HFFc6 (cell line): ENCODE measurements at places on chromosomes 3 and 15. TPM values are rescaled to one million over a fixed set of nuclear protein-coding genes. Genes with fewer than 3 reads are reported as not detected.

The PLA2G4D gene
- total RNA-seq = not detected in 3 replicates

DNA sequence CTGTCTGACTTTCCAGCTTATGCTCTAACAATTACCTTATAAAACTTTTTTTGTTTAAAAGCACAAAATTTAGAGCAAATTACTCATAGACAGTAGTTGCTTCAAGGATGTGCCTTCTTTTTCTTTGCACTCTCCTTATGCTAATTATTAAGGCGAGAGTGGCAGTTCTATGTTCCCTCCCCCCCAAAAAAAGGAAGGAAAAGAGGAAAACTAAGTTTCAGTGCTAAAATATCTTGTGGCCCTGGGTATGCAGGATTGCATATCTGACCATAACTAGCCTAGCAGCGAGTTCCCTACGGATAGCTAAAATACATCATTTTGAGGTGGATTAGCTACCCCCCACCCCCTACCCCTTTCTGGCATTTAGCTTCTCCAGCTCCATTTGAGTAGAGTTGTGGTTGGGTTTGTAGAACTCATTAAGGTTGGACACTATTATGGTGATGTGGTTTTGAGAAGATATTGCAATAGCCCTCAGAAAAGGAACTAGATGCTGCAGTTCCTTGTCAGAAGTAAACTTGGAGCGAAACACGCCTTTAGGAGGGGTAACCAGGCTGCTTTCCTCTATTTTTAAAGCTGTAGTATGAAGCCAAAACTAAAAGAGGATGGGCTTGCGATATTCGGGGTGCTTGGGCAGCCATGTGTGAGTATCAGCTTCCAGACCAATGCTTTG, 174.6 kb downstream of the AKAP13 start:
- no peak overlapping the region for H3K27ac ChIP-seq
- no peak for DNase-seq
- no peak overlapping the region for H3K4me3 ChIP-seq
- H3K4me1 ChIP-seq = peaks cover 10% of the 10 kb centered on the region

DNA sequence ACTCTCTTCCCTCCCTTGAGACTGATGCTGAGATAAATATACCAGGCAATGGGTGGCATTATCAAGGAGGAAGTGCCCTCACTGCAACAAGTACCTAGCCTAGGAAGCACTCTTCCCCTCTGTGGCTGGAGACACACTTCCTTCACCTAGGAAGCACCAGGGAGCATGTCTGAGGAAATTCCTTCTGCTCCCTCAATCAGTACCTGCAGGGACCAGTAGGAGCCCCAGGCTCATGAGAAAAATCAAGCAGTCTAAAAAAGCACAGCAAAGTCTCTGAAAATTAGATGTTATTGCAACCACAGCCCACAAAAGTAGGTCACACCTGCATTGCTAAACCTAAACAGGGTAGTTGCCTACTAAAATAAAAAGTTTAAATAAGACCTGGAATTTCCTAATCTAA, 78.2 kb upstream of the TRPM1 start:
- no peak overlapping the region for H3K4me3 ChIP-seq
- H3K27me3 ChIP-seq = peaks cover 9% of the 10 kb centered on the region
- no peaks in the 10 kb centered on the region for H3K36me3 ChIP-seq
- no peak overlapping the region for H3K27ac ChIP-seq

The NME9 gene
- total RNA-seq = not detected in 3 replicates

The PLSCR4 gene
- total RNA-seq = 9.3 to 10.4 TPM (median 10.1 TPM) in 3 replicates

The FETUB gene
- not detected in 3 replicates for total RNA-seq

The SAMMSON gene
- total RNA-seq = not detected in 3 replicates

The LYSMD2 gene
- 13.6 to 17.1 TPM (median 16.5 TPM) in 3 replicates for total RNA-seq
